ENCODE measurements at places on chromosomes 3 and 15.
A peak's percentile ranks its signal among the peaks of the same experiment; 100 is the strongest.

GRCh38 chr15:80489030-80489594, 84.9 kb downstream of the ARNT2 start:
- DNase-seq = peak; percentile 94

DNA sequence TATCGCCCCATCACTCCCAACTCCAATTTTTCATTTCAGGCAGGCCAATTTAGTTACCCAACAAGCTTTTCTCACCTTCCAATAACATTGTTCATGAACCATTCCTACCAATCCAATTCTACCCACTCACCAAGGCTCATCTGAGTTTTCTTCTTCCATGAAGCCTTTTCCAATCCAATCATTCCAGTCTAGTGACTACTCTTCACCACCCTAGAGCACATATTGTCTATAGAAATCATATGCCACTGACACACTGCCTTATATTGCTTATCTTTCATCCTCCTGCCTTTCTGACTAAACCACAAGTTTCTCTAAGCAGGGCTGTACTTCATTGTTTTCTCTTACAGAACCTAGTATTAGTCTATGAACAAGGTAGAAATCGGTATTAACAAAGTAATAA, 11.4 kb downstream of the CCDC14 start:
- peak; percentile 83 for DNase-seq

DNA sequence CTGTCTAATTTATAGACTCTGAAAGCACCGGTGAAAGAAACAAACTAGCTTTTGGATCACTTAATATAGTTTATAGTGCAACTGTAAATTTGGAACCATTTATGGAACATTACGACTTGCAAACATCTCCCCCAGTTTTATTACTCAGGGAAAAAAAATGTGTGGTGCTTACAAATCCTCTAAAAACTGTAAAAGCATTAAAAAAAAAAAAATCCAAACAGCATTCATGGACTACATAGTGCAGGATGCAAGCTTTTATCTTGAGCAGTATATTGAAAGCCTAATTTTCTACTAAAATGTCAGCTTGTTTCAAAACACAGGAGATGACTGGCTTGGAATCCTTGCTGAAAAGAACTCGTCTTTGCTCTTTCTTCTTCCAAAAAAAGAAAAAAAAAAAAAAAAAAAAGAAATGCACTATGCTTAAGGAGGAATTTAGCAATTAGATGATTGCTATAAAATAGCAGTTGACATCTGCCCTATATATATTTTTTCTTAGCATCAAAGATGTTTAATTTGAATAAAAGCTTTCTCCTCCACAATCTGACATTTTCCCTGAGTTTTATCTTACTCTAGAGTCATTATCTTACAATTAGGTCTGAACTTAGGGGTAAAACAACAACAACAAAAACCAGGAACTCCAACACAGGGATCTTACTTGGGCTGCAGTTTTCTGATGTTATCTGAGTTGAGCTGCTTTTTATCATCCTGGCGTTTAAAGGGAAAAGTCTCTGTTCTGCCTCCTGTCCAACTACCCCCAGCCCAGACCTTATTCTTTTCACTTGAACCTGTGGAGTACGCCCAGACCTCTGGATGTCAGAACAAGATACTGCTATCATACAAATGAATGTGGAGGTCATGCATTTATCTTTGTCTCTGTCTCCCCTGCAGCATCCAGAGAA, 62.6 kb upstream of the PDZRN3 start:
- DNase-seq = peak; percentile 60

DNA sequence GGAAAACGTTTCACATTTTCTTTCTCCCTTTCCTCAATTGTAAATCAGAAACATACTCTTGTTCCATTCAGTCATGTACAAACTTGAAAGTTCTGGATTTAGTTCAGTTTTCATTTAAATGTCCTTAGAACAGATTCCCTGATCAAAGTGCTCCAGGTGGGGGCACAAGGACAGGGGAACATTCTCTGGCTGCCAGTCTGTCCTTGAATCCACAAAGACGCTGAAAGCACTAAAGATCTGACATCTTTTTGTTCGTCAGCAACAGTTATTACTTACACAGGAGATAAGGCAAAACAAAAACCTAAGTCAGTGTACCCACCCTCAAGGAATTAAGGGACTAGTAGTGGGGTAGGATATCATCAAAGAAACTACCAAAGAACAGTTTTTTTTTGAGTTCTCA, 139.2 kb downstream of the GHSR start:
- DNase-seq = no peak

DNA sequence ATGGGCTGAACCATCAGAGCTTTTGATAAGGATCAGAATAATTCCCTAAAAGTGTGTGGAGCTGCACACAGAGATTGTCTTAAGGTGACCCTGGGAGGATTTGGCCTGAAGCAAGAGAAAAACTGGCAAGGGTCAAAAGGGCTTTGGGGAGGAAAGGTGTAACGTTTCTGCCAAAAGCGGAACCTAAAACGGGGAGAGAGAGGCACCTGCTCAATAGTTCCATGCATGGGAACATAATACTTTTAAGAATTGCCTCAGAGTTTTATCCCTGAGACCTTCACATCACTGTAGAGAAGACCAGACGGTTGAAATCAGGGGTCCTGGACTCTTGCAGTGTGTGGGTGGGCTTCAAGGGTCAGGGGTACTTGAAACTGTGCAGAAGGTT, 5.9 kb downstream of the ZNF710 start:
- no peak for DNase-seq

- DNase-seq = no peak
These were observed 275.9 kb upstream of the NR2F2 start for GRCh38 chr15:96054621-96055020.

- no peak for DNase-seq
These were observed 53.7 kb downstream of the RGMA start for GRCh38 chr15:93035092-93035915.

- no peak for DNase-seq
These were observed 69.5 kb upstream of the CMC1 start for GRCh38 chr3:28171962-28172361.

DNA sequence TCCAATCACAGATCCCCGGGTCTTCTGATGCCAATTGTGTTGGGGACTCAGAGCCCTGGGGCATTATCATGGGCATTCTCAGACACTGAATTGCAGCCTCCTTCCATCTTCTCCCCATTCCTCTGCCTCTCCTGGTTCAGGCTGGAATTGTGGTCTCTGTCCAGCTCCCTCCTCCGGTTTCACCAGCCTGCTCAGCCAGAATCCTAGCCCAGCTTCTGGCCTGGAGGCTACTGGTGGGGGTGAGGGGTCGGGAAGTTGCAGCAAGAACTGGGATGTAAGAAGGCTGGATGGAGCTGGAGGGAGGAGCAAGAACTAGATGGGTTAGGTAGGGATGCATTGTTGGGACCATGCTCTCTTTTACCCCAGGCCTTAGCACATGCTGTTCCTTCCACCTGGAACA, 53.5 kb downstream of the TLE3 start:
- no peak for DNase-seq

DNA sequence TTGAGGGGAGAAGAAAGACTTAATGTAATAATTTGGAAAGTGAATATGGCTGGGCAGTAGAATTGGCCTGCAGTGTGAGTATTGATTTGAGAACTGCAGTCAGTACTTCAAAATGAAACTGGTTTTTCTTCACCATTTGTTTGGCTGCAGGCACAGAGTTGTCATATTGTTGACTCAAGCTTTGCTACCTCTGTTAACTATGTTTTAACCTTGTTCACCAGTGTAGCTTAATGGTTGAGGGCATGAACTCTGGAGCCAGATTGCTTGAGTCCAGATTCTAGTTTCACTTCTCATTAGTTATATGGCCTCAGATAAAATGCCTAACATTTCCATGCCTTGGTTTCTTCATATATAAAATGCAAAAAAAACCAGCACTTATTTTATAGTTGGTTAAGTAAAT, 64.1 kb downstream of the CFAP44 start:
- DNase-seq = no peak

DNA sequence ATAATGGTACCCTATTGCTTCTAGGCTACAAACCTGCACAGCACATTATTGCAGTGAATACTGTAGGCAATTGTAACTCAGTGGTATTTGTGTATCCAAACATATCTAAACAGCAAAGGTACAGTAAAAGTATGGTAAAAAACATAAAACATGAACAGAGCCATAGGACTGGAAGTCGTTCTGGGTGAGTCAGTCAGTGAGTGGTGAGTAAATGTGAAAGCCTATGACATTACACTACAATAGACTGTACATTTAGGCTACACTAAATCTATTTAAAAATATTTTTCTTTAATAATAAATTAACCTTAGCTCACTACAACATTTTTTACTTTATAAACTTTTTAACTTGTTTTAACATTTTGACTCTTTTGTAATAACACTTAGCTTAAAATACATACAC, 21.3 kb downstream of the RAB6B start:
- no peak for DNase-seq

DNA sequence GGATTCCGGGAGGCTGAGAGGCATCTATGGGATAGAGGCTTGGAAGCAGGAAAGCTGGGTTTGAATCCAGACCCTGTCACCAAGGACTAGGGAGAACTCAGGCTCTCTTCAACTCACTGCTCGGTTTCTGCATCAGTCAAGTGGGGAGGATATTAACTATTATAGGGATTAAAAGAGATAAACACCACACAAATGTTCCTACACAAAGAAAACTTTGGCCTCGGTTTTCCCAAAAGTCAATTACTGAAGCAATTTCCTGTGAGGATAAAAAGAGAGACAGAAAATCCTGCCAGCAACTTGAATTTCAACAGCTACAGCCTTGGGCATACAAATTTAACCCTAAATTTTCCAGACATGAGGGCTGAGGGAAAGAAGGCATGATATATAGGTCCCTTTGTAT, 36.0 kb downstream of the ITGB5 start:
- no peak for DNase-seq

- DNase-seq = peak; percentile 75
These were observed 6.5 kb downstream of the TPM1 start for GRCh38 chr15:63048776-63049665.
